ENCODE measurements at places on chromosomes 2 and 18.

- peak; percentile 55 for DNase-seq
Measured at GRCh38 chr2:170715062-170715931, at the start of gene SP5. Gene SP5, plus strand, starts transcription at chr2:170715337. Its CDS starts 176 bp downstream, at chr2:170715513.

DNA sequence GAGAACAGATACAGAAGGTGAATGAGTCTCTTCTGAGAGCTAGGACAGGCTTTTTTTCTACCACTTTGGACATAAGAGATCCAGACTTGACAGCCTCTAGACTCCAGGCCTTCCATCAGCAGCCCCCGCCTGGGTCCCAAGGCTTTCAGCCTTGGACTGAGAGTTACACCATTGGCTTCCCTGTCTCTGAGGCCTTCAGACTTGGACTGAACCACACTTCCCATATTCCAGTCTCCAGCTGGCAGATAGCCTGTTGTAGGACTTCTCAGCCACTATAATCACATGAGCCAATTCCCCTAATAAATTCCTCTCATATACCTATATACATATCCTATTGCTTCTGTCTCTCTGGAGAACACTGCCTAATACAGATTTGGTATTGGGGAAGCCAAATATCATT, 128.2 kb downstream of the MCFD2 start:
- no peak for DNase-seq

- DNase-seq, result no peak
Measured at GRCh38 chr2:177602611-177603164, 210.1 kb downstream of the AGPS start.

GRCh38 chr18:28541934-28542333, 365.0 kb upstream of the CDH2 start:
- no peak for DNase-seq

DNA sequence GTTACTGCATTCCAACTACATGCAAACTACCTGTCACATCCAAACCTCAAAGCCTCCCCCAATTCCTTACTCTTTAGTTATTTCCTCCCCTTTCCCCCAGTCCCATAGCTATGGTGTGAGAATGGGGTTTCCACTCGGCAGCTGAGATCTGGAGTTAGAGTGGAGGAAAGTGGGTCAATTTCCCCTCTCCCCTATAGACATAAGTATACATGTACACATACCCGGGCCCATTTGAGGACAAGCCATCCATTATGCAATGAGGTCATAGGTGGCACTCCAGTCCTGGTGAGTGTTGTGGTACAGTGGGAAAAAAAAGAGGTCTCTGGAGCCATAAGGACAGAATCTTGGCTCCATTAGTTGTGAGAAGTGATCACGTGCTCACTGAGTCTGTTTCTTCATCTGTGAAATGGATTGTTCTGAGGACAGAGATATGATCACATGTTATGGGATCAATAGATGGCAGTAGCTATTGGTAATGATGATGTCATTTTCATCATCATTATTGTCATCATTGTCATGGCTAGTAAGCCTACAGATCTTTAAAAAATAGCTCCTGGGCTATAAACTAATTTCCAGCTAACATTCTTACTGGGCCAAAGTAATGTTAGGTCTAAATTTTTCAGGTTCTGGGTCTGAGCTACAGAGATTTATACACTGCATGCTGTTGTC, 119.0 kb downstream of the BCL2L11 start:
- DNase-seq, result no peak

DNA sequence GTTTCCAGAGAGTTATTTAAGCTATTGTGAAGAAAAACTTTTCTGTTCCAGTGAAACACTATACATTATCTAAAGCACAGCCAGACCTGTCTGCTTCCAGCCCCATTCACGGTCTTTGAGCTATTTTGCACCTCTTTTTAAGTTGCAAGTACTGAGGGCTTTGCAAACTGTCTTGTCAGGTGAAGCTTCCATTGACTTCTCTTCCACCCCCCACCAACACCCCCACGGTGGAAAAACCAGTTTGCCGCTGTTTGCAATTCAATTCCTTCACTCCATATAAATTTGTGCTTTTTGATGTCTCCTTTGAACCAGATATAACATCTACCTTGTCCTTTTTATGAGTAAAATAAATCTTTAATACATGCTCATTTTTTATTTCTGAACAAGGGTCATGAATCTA, 15.7 kb downstream of the B3GNT7 start:
- DNase-seq, result no peak

DNA sequence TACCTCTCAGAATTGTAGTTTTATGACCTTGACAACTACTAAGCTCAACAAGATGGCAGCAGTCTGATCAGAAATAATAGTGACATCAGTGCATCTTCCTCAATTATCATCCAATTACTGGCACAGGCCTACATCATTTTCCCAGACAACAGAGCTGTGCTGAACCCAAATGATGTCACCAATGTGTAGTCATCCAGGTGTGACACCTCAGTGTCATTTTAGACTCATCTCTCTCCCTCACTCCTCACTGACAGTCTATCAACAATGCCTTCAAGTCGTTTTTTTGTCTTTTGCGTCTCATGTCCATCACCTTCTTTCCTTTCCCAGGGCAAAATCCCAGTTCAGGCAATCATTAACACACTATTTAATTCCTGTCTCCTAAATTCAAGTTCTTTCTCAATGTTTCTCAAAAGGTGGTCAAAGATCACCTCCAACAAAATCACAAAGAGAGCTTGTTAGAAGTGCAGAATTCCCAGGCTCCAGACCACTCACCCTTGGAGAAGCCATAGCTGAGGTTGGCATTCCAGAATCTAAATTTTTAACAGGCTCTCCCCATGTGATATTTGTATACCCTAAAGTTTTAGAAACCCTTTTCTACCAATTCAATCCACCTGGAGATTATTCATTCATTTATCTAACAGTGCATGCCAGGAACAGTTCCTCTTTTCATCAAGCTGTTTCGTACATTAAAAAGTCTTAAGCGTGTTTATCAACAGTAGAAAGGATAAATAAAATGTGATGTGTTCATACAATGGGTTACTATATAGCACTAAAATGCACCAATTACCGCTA, 125.3 kb upstream of the KLF7 start:
- no peak for DNase-seq

GRCh38 chr2:205484764-205485163, 197.5 kb upstream of the NRP2 start:
- no peak for DNase-seq

GRCh38 chr2:186589612-186590349, at the start of gene ITGAV:
Gene ITGAV, plus strand, starts transcription at chr2:186590056. Its CDS starts 283 bp downstream, at chr2:186590339.
- DNase-seq, result peak; percentile 89

DNA sequence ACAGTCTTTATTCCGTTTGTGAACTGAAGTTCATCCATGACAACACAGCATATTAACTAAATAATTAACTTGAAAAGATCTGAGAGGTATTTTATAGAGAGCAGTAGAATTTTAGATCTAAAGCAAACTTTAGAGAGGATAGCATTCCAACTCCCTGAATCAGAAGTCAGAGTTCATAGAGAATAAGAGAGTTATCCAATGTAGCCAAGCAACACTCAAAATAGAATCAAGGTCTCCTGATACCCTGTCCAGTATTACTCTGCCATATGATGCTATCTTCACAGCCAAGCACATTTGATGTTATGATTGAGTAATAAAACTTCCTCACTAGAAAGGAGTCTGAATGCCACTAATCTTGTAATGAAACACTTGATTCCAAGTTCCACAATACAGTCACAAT, 55.5 kb downstream of the RIT2 start:
- no peak for DNase-seq

- peak; percentile 6 for DNase-seq
Measured at GRCh38 chr18:34493566-34494358, 216.3 kb upstream of the DTNA start.

DNA sequence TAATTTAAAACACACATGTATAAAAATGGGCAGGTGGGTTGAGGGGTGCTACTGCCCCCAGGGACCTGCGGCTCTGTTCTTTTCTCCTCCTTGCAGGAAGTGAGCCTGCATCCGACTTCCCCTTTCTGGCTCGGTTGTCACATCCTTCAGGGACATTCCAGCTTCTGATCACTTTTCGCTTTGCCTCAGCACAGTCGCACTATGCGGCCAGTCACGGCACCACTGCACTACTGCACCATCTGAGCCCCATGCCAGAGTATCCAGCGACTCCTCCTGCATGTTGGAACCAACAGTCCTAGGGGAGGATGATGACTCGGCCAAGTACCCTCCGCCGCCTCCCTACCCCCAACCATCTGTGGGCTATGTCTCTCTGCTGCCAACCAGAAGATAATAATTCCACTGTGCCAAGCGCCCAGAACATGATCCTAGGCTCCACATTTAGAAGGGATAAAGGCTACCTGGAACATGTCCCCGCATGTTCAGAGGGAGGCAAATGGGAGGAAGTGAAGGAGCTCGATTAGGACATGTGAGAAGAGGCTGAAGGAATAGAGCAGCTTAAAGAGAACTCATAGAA, 17.6 kb downstream of the CDC42EP3 start:
- no peak for DNase-seq

DNA sequence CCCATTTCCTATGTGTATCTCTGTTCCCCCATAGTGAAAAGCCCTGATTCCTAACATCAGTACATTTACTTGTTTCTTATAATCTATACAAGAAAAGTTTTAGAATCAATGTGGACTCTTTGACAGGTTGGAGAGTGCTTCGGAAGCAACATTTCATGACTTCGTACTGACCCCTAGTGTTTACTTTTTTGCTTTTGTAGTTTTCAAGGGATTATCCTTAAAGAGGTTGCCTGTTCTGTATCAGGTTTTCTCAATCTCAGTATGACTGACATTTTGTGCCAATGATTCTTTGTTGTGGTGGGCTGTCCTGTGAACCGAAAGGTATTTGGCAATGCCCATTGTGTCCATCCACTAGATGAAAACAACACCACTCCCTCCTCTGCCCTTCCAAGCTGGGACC, 43.3 kb upstream of the SERPINB2 start:
- peak; percentile 51 for DNase-seq

DNA sequence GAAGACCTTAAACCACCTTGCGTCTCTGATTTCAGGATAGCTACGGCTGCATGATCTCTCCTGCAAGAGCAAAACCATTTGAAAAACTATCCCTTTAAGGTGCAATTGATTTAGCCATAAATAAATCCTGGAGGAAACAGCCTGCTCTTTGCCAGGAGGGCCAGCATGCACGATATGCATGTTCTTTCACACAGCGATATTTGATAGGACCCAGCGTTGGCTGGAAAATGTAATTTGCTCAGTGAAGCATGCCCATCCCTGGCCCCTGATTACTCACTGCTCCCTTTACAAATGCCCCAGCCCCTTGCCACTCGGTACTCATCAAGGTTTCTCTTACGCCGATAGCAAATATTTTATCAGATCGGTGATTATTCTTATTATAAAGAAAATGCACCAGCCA, 315.4 kb downstream of the CDH2 start:
- no peak for DNase-seq

DNA sequence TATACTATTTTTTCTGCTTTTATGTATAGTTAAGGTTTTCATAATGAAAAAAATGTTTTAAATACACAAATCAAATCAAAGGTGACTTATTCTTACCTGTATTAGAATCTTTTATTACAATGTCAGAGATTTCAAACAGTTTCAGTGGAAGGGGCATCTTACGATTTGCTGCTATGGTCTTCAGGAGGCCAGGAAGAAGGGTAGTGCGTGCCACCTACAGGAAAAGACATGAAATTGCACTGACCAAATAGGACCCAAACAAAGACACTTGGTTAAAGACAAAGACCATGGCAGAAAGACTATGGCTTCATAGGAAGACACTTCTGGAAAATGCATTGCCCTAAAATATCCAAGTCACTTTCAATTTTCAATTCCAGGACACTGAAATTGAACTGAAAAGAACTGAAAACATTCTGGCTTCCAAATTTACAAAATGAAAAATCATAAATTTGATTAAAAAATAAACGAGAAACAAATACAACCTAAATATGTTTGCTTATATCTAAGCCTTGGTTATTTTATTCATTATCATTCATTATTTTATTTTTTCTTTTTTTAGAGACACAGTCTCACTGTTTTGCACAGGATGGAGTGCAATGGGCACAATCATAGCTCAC, 42.1 kb downstream of the FARSB start:
- peak; percentile 58 for DNase-seq

- DNase-seq, result no peak
Measured at GRCh38 chr18:24763765-24764513, 303.5 kb downstream of the HRH4 start.

DNA sequence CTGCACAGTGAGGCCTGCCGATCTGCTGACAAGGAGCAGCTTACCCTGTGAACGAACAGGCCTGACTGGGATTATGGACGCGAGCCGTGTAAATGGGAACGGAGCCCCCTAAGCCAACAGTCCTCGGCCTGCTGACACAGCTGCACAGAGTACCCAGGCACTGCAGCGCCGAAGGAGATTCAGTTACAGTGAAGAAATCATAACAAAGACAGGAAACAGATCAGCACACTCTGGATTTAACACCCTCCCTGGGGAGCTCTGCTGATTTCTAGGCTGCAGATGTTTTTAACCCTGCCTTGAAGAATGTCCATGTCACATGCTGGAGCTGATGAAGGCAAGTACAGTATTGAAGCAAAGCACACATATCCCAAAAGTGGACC, 43.4 kb downstream of the COLEC12 start:
- no peak for DNase-seq

- DNase-seq, result no peak
Measured at GRCh38 chr2:109410039-109410815, 203.5 kb downstream of the SEPTIN10 start.

DNA sequence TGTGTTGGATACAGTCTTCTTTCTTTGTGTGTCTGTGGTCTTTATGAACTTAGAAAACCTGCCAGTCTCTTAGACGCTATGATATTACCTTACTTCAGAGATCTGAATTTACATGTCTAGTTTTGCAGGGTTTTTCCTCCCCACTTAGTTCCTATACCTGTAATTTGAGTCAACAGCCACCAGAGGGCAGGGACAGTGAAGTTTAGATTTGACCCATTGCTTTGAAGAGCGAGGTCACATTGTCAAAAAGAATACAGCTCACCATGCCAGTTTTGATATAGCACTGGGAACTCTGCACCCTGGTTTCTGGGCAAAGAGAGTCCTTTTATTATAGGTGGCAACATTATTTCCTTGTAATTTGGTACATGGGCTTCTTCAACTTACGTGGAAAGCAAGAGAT, 102.3 kb downstream of the MAPK4 start:
- no peak for DNase-seq

DNA sequence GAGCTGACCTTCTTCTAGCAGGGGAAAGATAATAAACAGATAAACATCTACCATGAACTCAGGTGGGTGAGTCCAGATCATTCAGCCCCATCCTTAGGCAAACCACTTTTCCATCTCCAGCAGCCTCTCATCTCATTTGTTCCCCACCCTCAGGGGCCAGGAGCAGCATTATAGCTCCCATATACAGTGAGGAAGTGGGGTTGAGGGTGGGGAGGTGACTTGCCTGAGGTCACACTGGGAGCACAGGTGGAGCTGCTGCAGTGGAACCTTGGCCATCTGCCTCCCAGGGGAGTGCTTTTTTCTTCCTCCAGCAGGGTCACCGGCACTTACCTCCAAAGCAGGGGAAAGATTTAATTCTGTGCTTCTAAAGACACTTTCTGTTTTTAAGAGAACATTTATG, 212.5 kb upstream of the SMAD2 start:
- no peak for DNase-seq
